Progenitor cell of endocrine pancreas (in vitro differentiated cells): ENCODE measurements at places on chromosomes 6 and 20.

GRCh38 chr6:153814136-153814535 lies 224.9 kb upstream of the OPRM1 start:
- peaks cover 23% of the 10 kb centered on the region for H3K4me1 ChIP-seq
- H3K4me3 ChIP-seq, result no peak overlapping the region
- H3K27me3 ChIP-seq, result no peaks in the 10 kb centered on the region
- H3K36me3 ChIP-seq, result peaks cover 16% of the 10 kb centered on the region

- H3K27ac ChIP-seq, result no peak overlapping the region
- no peak for DNase-seq
- H3K36me3 ChIP-seq, result no peaks in the 10 kb centered on the region
- no peaks in the 10 kb centered on the region for H3K27me3 ChIP-seq
- no peak overlapping the region for H3K4me3 ChIP-seq
- H3K4me1 ChIP-seq, result no peaks in the 10 kb centered on the region
Measured at GRCh38 chr20:40251284-40251932, 437.6 kb downstream of the MAFB start.

- H3K27ac ChIP-seq, result no peak overlapping the region
- no peak for DNase-seq
- no peaks in the 10 kb centered on the region for H3K36me3 ChIP-seq
- no peaks in the 10 kb centered on the region for H3K4me1 ChIP-seq
- no peaks in the 10 kb centered on the region for H3K27me3 ChIP-seq
Measured at GRCh38 chr6:154721460-154721859, 11.8 kb upstream of the SCAF8 start.

DNA sequence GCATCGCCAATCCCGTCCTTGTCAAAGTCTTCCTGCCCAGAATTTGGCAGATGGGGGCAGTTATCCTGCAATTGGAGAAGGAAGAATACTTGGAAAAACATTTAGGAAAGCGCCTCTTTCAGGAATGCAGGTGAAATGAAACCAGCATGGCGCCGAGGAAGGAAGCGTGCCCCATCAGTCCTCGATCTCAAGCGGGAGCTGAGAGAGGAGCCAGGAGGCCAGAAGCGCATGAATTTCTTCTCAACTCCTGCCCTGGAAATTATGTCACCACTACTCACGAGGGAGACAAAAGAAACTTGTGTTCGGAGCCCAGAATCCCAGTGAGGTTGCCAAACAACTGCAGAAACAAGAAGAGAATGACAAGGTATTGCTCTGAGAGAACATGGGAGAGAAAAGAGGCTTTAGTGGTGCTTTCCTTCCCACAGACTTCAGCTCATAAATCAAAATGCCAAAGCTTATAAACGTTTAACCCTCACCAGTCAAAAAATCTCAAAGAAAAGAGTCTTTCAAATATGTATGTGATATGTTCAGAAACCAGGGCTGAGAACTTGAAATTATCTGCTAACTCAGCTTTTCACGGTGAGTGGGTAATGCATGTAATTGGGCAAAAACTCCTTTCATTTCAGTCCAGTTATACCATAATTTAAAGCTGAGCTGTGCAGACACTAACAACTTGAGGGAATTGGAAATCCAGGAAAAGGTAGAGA lies 23.9 kb downstream of the THBS2 start:
- H3K36me3 ChIP-seq, result no peaks in the 10 kb centered on the region
- no peak overlapping the region for H3K27ac ChIP-seq
- H3K27me3 ChIP-seq, result no peaks in the 10 kb centered on the region
- H3K4me3 ChIP-seq, result no peak overlapping the region

GRCh38 chr6:138719011-138719635 lies 54.4 kb upstream of the CCDC28A start:
- H3K27ac ChIP-seq, result no peak overlapping the region
- DNase-seq, result no peak
- peaks cover 5% of the 10 kb centered on the region for H3K4me1 ChIP-seq

DNA sequence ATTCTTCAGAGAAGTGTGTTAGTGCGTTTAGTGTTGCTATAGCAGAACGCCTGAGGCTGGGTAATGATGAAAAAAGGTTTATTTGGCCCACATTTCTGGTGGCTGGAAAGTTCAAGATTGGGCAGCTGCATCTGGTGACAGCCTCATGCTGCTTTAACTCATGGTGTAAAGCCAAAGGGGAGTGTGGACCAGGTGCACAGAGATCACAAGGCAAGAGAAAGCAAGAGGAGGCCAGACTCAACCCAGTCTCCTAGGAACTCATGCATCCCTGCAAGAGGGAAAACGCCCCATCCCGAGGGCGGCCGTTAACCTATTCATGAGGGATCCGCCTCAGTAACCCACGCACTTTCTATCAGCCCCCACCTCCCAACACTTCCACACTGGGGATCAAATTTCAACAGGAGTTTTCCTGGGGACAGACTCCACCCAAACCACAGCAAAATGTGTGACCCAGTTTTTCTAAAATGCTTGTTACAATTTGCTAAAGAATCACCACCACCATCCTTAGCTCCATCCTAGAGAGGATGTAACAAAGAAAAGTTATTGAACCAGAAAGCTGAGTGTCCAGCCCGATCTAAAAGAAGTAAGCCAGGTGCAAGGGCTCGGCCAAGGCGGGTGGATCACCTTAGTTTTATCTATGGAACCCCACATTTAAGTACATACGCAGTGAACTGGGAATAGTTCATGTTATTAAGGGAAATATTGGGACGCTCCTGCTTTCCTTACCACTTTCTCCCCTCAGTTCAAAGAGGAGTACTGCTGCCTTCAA lies 164.8 kb downstream of the QKI start:
- H3K4me1 ChIP-seq, result peaks cover 4% of the 10 kb centered on the region
- no peaks in the 10 kb centered on the region for H3K27me3 ChIP-seq
- H3K36me3 ChIP-seq, result no peaks in the 10 kb centered on the region
- no peak for DNase-seq
- H3K4me3 ChIP-seq, result no peak overlapping the region

GRCh38 chr6:116060572-116061283 lies at the start of gene FRK:
FRK (minus strand) TSS chr6:116060891; CDS start chr6:116060311, 580 bp downstream.
- no peaks in the 10 kb centered on the region for H3K27me3 ChIP-seq
- H3K4me3 ChIP-seq, result peak within 1 kb of the TSS; percentile 84
- H3K4me1 ChIP-seq, result peaks cover 42% of the 10 kb centered on the region
- no peaks in the 10 kb centered on the region for H3K36me3 ChIP-seq
- DNase-seq, result peak; percentile 28

DNA sequence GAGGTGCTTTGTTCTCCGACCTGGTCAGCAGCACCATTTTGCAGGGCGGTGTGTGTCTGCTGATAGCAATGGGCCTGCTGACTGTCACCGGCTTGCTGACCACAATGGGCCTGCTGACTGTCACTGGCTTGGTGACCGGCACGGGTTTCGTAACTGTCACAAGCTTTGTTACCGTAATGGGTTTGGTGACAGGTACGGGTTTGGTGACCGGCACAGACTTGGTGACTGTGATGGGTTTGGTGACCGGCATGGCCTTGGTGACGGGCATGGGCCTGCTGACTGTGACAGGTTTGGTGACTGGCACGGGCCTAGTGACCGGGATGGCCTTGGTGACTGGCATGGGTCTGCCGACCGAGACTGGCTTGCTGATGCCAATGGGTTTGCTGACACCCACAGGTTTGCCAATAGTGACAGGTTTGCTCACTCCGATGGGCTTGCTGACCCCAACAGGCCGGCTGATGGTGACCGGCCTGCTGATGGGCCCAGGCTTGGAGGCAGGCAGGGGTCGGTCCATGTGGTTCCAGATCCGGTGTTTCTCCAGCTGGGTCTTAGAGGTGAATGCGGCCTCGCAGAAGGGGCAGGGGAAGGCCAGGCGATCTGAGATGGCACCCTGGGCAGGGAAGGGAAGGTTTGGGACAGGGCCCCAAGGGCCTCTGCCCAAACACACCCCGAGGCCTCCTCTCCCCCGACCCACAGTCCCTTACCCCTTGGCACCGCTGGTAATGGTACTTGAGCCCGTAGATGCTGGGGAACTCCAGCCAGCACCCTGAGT lies 3.4 kb downstream of the ZNF512B start:
- H3K27ac ChIP-seq, result no peak overlapping the region
- no peak for DNase-seq
- H3K27me3 ChIP-seq, result no peaks in the 10 kb centered on the region
- H3K4me3 ChIP-seq, result no peak overlapping the region
- H3K4me1 ChIP-seq, result peaks cover 6% of the 10 kb centered on the region

DNA sequence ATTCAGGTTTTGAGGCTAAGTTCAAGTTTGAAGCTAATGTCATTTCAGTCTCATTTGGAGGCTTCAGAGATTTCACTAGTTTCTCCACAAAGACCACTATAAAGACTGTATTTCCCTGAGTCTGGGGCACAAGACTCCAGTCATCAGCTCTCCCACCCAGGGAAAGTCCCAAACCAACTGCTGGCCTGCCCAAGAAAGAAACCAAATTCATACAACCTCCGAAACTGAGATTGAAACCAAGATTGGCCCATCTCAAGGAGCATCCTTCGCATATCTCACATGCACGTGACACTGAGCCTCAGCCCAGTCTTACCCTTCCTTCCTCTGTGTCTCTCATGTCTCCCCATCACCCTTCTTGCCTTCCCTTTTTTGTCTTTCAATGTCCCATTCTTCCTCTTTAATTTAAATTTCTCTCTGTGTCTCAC lies 3.5 kb upstream of the LTA start:
- H3K27me3 ChIP-seq, result peaks cover 14% of the 10 kb centered on the region
- H3K36me3 ChIP-seq, result no peaks in the 10 kb centered on the region
- peaks cover 2% of the 10 kb centered on the region for H3K4me1 ChIP-seq
- no peak for DNase-seq
- no peak overlapping the region for H3K27ac ChIP-seq

DNA sequence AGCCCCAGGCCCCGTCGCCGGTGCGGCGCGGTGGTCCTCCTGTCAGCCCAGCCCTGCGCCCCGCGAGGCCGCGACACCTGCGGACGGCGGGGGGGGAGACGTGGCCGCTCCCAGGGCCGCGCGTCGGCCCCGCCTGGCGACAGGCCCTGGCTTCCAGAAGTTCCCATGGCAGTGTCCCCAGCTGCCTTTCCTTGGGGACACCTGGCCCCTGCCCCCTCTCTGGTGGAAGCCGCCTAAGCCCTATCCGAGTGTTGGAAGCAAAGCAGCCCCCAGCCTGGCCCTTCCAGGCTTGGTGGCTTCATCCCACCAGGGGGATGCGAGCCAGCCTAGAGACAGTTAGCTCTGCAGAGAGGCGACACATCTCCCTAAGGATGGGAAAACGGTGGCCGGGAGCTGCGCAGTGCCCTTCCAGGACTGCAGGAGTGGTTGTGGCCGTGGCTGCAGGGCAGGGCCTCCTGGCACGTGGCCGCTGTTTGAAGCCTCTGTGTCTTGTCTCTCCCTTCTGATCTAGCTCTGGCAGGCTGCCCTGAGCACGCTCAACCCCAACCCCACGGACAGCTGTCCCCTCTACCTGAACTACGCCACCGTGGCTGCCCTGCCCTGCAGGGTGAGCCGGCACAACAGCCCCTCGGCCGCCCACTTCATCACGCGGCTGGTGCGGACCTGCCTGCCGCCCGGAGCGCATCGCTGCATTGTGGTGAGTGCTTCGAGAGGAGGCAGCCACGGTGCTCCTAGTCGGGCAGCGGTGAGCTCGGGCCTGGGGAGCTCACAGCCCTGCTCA lies 816 bp downstream of the NPEPL1 start:
- peak overlapping the region; percentile 86 for H3K27ac ChIP-seq
- no peaks in the 10 kb centered on the region for H3K27me3 ChIP-seq
- peaks cover 9% of the 10 kb centered on the region for H3K36me3 ChIP-seq

GRCh38 chr20:21214431-21214830 lies 88.5 kb downstream of the KIZ start:
- no peak for DNase-seq
- H3K27ac ChIP-seq, result no peak overlapping the region
- H3K4me1 ChIP-seq, result no peaks in the 10 kb centered on the region
- no peak overlapping the region for H3K4me3 ChIP-seq

GRCh38 chr20:8005033-8005432 lies 14.5 kb downstream of the TMX4 start:
- no peak for DNase-seq
- no peaks in the 10 kb centered on the region for H3K27me3 ChIP-seq
- H3K36me3 ChIP-seq, result peaks cover 11% of the 10 kb centered on the region
- H3K4me3 ChIP-seq, result no peak overlapping the region

GRCh38 chr6:80742481-80742880 lies 636.0 kb downstream of the BCKDHB start:
- H3K4me3 ChIP-seq, result no peak overlapping the region
- no peaks in the 10 kb centered on the region for H3K4me1 ChIP-seq
- H3K36me3 ChIP-seq, result peaks cover 2% of the 10 kb centered on the region
- no peak for DNase-seq
- H3K27ac ChIP-seq, result no peak overlapping the region

DNA sequence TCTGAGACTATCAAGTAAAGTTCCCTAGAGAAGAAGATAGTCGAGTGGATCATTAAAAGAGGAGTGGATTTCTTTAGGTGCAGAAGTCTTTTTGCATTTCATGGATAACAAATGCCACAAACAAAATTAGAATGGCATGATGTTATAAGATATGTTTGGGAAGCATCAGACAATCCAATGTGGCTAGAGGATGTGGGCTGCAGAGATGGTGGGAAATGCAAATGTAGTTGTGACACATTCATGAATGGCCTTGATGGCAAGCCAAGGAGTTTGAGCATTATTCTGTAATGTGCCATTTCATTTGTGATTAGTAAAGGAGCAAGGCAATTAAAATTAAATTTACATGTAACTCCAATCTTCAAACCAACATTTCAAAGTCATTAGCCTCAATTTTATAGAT lies 211.9 kb downstream of the CENPW start:
- no peak overlapping the region for H3K4me3 ChIP-seq
- no peaks in the 10 kb centered on the region for H3K4me1 ChIP-seq
- H3K36me3 ChIP-seq, result no peaks in the 10 kb centered on the region
- H3K27me3 ChIP-seq, result no peaks in the 10 kb centered on the region

DNA sequence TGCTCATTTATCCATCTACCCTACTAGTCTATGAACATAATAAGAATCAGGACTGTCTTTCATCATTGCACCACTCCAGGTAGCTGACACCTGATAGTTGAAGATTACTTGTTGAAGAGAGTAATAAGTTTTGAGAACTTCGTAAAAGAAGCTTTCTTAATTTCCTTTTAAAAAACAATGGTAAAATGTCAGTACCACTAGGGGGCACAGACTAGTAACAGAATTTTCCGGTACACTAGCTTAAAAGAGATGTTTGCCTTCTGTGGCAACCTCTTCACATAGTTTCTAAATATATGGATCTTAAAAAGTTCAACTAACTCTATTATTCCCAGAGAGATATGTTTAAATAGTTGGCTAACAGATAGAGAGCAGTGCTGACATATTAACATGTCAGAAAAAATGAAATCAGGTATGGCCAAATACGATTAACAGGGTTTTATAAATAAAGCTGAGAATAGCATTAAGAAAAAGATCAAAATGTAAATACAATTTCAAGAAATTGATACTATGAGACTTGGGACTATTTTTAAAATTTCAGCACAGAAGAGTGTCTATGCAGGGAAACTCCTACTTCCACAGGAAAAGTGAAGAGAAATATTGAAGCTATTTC lies 5.4 kb upstream of the KCNQ5 start:
- H3K27me3 ChIP-seq, result peaks cover 45% of the 10 kb centered on the region
- H3K4me3 ChIP-seq, result no peak overlapping the region
- peaks cover 14% of the 10 kb centered on the region for H3K4me1 ChIP-seq
- H3K27ac ChIP-seq, result no peak overlapping the region

DNA sequence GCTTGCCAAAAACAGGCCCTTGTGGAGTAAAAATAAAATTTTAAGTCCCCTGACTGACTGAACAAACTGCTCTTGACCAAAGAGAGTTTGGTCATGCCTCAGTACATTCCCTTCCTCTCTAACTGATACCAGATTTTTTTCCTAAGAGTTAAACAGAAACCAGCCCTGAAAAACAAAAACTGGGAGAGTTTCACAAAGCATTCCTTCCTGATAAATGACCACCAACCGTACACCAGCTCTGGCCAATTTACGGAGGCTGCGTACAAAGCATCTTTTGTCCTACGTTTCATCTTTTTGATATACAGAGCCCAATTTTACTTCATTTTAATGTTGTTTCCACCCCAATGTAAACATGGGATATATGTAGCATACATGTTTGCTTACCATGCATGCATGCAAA lies 477.4 kb upstream of the HTR1E start:
- H3K4me1 ChIP-seq, result peaks cover 12% of the 10 kb centered on the region
- H3K27ac ChIP-seq, result peak overlapping the region; percentile 86
- no peaks in the 10 kb centered on the region for H3K36me3 ChIP-seq
- no peak overlapping the region for H3K4me3 ChIP-seq
- no peaks in the 10 kb centered on the region for H3K27me3 ChIP-seq
- DNase-seq, result no peak
